ENCODE measurements at places on chromosomes 12 and 14. TPM values are rescaled to one million over a fixed set of nuclear protein-coding genes. Genes with fewer than 3 reads are reported as not detected.

GRCh38 chr12:12788675-12789368 lies 3.4 kb downstream of the APOLD1 start:
- DNase-seq: peak; percentile 81

DNA sequence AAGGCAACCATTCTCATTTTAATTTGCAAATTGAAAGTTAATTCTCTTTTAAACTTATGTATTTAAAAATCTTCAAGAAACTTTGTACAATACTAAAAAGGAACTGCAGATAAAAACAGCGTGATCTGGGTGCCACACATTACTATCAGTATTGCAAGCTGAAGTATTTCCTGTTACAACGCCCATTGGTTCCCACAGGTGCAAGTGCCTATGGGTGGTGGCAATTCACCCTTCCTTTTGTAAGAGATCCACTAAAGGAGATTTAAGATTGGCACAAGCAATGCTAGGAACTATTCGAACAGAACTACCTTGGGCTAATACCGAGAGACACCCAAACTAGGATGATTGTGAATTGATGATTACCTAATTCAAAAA lies 13.2 kb downstream of the TAOK3 start:
- no peak for DNase-seq

DNA sequence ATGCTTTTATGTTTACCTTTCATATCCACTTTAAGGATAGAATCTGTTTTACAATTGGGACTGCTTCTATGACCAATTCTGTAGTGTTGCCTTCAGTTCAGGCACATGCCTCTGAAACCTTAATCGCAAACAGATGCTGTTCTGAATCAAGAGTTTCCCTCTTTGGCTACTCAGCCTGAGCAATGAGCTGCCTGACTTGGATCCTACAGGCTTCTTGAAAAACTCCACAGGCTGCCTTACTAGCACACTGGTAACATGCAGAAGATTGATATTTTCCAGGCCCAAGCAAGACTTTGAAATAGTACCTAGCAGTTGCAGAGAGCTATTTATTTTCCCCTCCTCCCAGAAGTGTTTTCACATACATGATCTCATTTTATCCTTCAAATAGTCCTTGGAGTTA lies 34.8 kb upstream of the PMCH start:
- peak; percentile 53 for DNase-seq

- no peak for DNase-seq
Measured at GRCh38 chr12:105291531-105291930, 39.0 kb upstream of the C12orf75 start.

- DNase-seq: peak; percentile 63
Measured at GRCh38 chr12:46956451-46957035, 122.9 kb upstream of the PCED1B start.

DNA sequence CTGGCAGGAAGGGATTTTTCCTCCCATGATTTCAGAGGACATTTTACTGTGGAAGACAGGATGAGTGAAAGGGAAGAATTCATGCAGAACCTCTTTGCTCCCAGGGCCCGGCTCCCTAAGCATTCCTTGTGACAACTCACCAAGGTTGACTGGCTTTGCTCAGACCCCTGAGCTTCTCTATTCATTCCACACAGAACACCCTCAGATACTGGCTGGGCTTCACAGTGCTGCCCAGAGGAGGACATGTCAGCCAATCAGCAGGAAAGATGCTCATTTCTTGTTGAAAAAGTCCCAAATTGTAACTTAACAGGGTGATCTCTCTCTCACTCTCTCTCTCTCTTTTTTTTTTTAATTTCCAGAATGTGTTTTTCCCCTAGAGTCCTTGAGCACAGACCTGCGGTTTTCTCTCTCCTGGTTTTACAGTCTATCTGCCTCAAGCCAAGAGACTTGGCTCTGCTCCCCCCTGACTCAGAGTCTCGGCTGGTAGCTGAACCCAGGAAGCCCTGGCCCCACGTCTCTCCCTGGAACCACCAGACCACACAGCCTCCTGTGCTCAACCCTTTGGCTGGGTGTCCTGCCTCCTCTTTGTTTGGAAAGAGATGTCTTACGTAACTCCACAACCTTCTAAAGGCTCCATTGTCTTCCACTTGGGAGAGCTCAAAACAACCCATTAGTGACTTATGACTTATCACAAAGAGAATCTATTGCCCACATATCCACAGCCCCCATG lies 43.9 kb downstream of the SSPN start:
- DNase-seq: peak; percentile 77

GRCh38 chr14:99817331-99817730 lies 24.1 kb downstream of the EML1 start:
- no peak for DNase-seq

GRCh38 chr14:22536853-22537338 lies 52.1 kb downstream of the DAD1 start:
- peak; percentile 94 for DNase-seq

- DNase-seq: peak; percentile 5
Measured at GRCh38 chr12:40829738-40830144, 137.5 kb downstream of the CNTN1 start.

- DNase-seq: no peak
Measured at GRCh38 chr12:14211947-14212387, 153.5 kb upstream of the ATF7IP start.

DNA sequence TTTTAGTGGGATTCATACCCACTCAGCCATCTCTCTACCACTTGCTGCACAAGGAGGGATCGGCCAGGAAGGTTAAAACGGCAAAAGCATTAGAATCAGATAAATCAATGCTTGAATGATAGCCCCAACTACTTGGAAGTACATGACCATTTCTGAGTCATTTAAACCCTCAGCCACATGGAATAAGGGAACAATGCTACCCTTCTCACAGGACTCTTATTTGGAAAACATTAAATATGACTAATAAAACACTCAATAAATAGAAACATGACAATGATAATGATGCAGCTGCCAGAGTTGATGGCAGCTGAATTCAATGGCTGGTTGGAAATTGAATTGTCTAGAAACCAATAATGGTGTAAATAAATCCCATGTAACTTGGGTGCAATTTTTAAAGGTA lies 165.4 kb downstream of the FLRT2 start:
- DNase-seq: no peak

- no peak for DNase-seq
Measured at GRCh38 chr12:7154042-7154441, 23.9 kb downstream of the CLSTN3 start.

DNA sequence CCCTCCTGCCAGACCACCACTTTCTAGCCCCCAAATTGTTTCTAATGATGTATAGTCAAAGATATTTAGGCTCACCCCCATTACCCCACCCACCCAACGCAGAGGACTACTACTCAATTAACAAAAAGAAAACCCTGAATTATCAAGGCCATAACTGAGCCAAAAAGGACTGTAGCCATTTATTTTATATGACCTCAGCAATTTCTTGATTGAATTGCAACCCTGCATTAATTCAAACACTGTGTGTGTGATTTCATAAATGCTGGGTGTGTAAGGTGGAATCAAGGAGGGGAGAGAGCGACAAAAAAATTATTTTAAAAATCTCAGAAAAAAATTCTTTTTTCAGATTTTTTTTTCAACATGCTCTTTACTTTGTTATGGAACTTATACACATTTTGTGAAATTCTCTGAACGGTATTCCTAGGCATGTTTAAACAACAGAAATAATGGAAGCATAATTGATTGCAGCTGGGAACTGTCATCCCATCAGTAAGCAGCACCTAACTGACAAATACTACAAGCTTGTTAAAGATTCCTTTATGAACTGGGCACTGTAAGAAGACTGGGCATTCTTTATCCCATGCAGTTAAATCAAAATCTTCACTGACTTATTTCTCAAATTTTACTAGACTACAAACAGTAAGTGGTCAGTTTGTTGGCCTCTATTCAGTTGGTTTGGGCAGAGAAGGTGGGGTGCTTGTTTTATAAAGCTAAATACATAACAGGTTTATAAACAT lies 179.1 kb downstream of the SOX5 start:
- DNase-seq: no peak

DNA sequence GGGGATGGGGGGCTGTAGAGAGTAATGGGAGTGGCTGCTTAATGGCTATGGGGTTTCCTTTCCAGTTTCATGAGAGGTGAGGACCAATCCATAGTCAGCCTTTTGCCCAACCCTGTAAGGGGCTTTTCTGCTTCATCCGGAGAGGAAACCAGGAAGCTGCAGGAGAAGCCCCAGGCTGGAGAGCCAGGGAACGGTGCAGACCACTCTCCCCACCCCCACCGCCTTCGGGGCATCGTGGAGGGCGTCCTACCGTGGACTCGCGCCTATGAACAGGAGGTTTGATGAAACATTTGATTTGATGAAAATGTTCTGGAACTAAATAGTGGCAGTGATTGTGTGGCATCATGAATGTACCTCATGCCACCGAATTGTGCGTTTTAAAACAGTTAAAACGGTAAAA lies 204.3 kb upstream of the DIO3 start:
- DNase-seq: no peak

DNA sequence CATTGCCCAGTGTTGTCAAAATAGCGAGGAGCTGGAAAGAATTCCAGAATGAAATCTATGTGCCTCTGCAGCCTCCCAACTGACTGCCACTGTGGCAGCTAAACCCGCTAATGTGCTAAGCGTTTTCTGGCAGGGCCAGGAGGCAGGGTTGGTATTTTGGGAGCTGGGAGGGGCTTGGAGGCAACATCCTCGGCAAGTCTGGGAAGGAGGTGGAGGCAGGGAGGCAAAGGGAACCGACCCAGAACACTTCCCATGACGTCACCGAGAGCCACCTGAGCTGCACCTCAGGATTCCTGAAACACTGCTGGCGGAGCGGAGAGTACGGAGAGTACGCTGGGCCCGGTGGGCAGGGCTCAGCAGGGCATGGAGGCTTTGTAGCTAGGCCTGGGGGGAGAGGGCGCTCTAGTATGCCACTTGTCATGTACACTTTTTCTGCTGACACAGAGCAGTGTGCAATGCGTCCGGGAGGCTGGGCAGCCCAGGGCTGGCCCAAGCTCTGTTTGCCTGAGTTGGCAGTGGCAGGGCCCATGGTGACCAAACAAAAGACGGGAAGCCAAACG lies 81.5 kb downstream of the DPF3 start:
- DNase-seq: no peak

- DNase-seq: no peak
Measured at GRCh38 chr14:76537906-76538647, 162.1 kb downstream of the ESRRB start.

DNA sequence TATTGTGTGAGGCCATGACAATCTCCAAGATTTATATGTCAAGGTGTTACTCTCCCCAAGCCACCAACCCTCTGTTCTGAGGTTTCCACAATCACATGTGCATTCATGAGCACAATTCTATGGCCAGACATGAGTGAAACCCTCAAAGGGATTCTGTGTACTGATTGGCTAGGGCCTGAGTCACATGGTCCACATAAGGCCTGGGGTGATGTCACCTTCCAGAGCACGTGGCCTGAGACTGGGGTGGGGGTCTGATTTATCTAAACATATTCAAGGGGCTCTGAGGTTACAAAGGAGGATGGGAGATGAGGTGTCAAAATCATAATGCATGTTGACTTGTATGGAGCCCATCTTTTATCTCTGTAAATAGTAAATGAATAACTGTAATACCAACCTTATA lies 1369.9 kb upstream of the TMEM132C start:
- no peak for DNase-seq

GRCh38 chr12:39372929-39373328 lies 70.0 kb downstream of the KIF21A start:
- DNase-seq: no peak

DNA sequence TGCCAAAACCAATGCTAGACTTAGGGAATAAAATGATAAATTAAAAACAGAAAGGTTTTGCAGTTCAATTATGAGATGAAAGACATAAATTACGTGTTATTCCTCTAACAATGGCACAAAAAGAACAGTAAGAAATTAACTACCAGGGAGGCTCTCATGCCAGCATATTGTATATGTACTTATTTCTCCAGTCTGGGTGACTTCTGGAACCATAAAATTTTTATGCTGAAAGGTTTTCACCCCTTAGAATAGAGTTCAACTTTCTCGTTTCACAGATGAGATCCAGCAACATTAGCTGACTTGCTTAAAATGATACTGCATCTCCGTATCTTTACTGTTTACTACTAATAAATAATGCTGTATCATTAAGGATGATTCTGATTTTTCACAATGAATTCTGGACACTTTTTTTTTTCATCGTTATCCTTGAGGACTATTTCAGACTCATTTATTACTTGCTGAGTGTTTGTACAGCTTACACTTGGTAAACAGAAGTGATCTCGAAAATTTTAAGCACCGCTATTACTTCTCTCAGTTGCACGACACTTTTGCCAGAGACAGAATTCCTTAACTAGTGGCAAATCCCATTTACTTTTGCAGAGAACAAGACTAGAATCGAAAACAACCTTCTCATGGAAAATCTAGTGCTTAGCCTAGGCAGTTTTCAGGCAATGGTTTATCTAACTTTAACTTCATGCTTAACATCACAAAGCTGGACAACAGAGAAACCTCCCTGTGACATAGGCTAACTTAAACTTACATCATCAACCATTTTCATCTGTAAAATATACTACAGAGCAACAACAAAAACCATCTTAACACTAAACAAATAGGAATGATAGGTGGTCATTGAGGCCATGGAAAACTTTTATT lies 2.7 kb downstream of the RSRC2 start:
- peak; percentile 49 for DNase-seq

- peak; percentile 96 for DNase-seq
Measured at GRCh38 chr12:131860472-131861260, 32.5 kb downstream of the MMP17 start.

DNA sequence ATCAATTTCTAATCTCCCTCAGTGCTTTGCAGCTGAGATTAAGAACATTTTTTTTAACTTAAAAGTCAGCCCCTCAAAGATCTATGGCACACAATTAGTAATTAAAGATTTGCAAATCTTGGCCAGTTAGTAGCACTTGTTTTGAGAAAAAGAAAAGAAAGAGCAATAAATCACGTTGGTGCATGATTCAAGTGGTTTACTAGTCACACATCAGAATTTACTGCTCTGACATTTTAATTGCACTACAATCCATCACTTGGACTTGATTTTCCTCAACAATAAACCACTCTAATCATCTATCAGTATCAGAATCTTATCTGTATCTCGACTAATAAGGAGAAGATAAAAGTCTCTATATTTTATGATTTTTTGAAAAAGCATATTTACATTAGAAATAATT lies 154.3 kb downstream of the HELB start:
- DNase-seq: no peak

NFE2 gene
- 0.43 TPM for total RNA-seq

POTEM gene
- total RNA-seq: not detected

TRIM9 gene
- total RNA-seq: 0.64 TPM

SERPINA10 gene
- not detected for total RNA-seq

OTX2 gene
- not detected for total RNA-seq

SIX6 gene
- not detected for total RNA-seq

CFAP251 gene
- 6.8 TPM for total RNA-seq

ANKLE2 gene
- total RNA-seq: 118 TPM

CCDC196 gene
- total RNA-seq: not detected

A2M gene
- total RNA-seq: 20.9 TPM

PGF gene
- total RNA-seq: 0.86 TPM

ACRBP gene
- 0.64 TPM for total RNA-seq

KRT73 gene
- not detected for total RNA-seq

TAS2R9 gene
- not detected for total RNA-seq

DCN gene
- 125 TPM for total RNA-seq
